ENCODE measurements at places on chromosomes 13 and 19.
A peak's percentile ranks its signal among the peaks of the same experiment; 100 is the strongest.

- DNase-seq: no peak
Observed at GRCh38 chr13:48630773-48631172, 23.0 kb upstream of the CYSLTR2 start.

DNA sequence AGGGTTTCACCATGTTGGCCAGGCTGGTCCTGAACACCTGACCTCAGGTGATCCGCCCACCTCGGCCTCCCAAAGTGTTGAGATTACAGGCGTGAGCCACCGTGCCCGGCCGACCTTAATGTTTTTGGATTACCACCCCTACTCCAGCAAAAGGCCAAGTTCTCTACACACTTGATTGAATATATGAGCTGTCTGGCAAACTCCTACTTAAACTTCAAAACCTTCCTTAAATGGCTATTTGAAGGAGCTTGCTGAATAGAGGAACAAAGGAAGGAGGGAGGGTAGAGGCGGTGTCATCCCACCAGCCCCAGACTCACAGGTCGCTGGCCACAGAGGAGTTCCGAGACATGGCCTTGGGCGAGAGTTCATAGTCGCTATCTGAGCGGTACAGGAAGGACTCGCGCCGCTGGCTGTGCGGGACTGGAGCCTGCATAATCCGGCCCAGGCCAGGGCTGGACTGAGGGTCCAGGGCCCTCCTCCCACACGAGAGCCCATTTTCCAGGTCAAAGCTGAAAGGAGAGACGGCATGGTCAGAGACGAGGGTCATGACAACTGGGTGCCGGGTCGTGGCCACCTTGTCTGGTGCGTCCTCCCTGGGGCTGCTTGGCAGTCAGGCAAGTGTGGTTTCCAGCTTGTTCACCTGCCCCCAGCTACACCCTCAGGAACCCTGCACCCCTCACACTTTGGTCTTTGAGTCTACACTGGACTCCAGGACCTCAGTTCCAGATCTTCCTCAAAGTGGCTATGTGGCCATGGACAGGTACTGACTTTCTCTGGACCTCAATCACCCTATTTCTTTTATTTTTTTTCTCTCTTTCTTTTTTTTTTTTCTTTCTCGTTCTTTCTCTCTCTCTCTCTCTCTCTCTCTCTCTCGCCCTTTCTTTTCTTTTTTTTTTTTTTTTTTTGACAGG lies 4.2 kb downstream of the PDE4C start:
- no peak for DNase-seq

- no peak for DNase-seq
Observed at GRCh38 chr19:32652894-32653598, 21.9 kb downstream of the ANKRD27 start.

DNA sequence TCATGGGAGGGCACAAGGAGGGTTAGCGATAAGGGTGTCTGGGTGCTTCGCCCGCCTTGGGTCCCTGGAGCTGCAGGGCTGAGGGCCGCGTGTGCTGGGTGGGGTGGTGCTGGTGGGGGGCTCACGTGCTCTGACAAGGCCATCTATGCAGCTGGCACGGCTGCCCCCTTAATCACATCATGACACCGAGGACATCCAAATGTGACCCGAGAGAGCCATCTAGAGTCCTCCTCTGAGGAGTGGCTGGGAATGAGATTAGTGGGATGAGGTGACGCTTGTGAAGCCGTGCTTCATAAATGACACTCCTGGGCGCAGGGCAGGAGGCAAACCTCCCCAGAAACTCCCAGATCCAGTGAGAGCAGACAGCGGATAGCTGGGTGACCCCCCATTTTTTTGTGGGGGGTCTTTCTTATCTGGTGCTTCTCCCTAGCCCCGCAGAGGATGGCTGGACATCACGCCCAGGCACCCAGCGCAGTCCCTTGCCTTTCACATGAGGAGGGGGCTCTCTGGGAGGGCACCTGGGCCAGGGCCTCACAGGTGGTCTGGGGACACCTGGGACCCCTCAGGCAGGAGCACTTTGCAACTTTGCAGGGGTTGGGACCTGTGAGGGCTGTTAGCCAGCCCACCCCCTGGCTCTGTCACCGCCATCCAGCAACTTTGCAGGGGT lies 6.6 kb downstream of the FZR1 start:
- no peak for DNase-seq

- no peak for DNase-seq
Observed at GRCh38 chr13:110132225-110132982, 174.6 kb downstream of the COL4A1 start.

DNA sequence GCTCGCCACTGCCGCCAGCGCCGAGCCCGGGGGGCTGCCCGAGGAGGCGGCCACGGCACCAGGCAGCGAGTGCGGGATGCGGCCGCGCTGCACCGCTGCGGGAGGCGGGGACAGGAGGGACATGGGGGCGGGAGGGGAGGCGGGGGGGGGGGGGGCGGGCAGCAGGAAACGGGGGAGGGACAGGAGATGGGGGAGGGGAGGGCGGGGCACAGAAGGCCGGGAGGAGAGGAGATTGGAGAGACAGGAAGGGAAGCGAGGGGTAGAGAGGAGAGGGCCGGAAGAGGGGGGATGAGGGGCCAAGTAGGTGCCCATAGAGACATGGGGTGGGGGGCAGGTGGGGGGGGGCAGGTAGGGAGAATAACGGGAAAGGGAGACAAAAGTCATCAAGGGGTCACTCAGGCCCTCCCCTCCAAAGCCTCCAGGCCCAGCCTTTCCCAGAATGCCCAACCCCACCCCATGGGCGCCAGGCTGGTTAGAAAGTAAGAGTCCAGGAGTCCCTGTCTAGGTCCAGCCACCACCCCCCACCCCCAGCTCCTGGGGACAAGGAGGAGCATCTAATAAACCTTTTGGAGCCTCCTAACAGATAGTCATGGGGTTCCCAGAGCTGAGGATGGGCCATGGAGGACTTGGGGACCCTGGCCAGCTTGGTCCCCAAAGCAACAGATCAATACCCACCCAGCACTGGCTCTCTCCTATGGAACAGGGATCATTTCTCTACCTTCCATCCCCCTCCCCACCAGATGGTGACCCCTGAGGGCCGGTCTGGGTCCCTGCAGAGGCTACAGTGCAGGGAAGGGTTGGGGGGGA lies 9.5 kb downstream of the NR2F6 start:
- DNase-seq: no peak

- DNase-seq: no peak
Observed at GRCh38 chr13:108795841-108796240, 166.4 kb downstream of the MYO16 start.

- DNase-seq: peak; percentile 70
Observed at GRCh38 chr19:8252922-8253589, 43.9 kb downstream of the CERS4 start.

DNA sequence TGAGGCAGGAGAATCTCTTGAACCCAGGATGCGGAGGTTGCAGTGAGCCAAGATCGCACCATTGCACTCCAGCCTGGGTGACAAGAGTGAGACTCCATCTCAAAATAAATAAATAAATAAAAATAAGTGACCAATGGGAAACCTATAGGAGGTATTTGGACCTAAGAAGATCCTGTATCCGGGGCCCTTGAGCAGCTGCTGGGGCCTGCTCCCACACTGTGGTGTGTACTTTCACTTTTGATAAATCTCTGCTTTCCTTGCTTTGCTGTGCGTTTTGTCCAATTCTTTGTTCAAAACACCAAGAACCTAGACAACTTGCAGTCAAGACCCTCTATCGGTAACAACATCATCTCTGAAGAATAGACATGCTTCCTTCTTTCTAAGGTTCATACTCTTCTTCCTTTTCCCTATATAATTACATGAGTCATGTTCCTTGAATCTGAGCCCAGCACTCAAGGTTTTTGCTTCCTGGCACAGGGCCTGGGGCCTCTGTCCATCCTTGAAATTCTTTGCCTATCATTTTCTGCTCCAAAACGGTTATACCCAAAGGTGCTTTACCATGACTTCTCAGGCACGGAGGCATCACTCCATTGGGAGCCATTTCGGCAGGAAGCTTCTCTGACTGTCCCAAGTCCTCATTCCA lies 14.2 kb upstream of the PNMA8C start:
- DNase-seq: no peak

GRCh38 chr13:30255696-30256095 lies 51.7 kb downstream of the KATNAL1 start:
- DNase-seq: no peak

- no peak for DNase-seq
Observed at GRCh38 chr19:18379803-18380747, 5.9 kb upstream of the GDF15 start.

DNA sequence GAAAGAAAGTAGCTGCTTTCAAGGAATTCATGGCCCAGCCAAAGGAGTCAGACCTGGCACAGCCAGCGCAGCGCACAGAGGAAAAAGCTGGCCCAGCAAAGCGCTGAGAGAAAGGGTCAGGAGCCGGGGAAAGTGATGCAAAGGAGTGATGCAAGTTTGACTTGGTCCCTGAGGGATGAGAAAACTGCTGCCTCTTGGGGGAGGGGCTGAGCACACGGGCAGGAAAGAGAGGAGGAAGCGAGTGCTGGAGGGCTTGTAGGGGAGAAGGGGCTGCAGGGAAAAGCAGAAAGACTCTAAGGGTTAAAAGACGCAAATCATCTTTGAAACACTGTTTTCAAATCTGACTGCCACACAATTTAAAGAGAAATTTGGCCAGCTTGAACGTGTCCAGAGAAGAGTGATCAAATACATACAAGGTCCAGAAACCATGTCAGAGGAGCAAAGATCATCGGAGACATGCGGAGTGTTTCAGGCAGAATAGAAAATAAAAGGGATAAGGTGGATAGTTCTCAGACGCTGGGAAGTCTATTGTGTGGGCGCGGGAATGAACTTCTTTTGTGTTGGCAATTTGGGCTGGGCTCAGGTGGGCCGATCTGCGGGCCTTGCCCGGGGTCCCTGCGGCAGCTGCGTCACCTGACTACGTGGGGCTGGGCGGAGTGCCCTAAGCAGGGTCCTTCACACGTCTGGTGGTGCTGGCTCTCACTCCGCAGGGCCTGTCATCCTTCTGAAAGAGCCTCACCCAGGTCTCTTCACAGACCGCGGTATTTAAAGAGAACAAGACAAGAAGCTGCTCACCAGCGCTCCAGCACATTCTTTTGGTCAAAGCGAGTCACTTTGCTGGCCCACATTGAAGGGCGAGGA lies 18.1 kb downstream of the N4BP2L1 start:
- DNase-seq: no peak
